ENCODE measurements at places on chromosomes 1 and 21.

DNA sequence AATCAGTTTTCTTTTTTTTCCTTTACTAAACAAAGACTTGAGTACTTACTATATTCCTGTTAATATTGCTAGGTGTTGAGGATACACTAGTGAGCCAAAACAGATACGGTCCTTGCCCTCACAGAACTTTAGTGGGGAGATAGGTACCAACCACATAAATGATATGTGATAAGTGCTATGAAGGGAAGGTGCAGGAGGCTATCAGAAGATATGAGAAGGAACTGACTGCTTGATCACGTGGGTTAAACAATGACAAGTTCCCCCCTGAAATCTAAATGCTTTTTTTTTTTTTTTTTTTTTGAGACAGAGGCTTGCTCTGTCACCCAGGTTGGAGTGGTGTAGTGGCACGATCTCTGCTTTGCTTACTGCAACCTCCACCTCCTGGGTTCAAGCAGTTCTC lies 25.0 kb downstream of the RBM15 start:
- DNase-seq = no peak
- H3K4me3 ChIP-seq = no peak overlapping the region
- no peaks in the 10 kb centered on the region for H3K36me3 ChIP-seq
- no peaks in the 10 kb centered on the region for H3K27me3 ChIP-seq

- no peaks in the 10 kb centered on the region for H3K27me3 ChIP-seq
- no peak for DNase-seq
- no peaks in the 10 kb centered on the region for H3K4me1 ChIP-seq
- H3K4me3 ChIP-seq = no peak overlapping the region
These were observed 60.2 kb downstream of the PCP4 start for GRCh38 chr21:39927304-39927886.

DNA sequence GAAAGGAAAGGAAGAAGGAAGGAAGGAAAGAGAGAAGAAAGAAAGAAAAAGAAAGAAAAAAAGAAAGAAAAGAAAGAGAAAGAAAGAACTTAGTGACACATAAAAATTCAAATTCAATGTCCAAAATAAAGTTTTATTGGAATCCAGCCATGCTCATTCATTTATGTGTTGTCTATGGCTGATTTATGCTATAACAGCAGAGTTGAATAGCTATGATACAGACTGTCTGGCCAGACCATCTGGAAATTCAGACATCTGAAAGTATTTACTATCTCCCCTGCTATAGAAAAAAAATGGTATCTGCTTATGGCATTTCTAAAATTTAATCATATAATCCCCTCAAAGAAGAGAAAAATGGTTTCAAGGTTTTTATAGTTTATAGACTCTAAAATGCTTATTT lies 79.4 kb upstream of the RRP15 start:
- no peak overlapping the region for H3K27ac ChIP-seq
- H3K27me3 ChIP-seq = no peaks in the 10 kb centered on the region
- no peaks in the 10 kb centered on the region for H3K36me3 ChIP-seq
- H3K4me1 ChIP-seq = no peaks in the 10 kb centered on the region

DNA sequence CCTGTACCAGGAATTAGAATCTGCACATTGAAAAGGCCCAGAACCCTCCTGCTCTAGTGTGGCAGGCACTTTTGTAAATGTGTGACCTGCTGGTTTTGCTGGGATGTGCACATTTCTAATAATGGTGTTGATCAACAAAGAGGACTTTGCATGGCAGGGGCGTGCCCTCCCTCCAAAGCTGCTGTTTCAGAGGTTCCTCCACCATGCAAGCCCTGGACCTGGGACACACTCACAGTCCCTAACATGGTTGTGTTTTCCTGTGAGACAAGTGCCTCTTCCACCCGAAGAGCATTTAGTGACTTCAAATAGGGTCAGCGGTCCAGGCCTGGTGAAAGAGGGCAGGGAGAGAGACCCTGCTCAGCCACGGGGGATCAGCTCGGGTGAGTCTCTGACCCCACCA lies 28.1 kb downstream of the TENT5C start:
- H3K36me3 ChIP-seq = no peaks in the 10 kb centered on the region
- no peaks in the 10 kb centered on the region for H3K4me1 ChIP-seq
- H3K27me3 ChIP-seq = no peaks in the 10 kb centered on the region
- H3K4me3 ChIP-seq = no peak overlapping the region
- no peak overlapping the region for H3K27ac ChIP-seq

- H3K27me3 ChIP-seq = no peaks in the 10 kb centered on the region
- no peak for DNase-seq
- H3K27ac ChIP-seq = no peak overlapping the region
- H3K36me3 ChIP-seq = no peaks in the 10 kb centered on the region
These were observed 20.3 kb upstream of the RBBP5 start for GRCh38 chr1:205142102-205142469.

DNA sequence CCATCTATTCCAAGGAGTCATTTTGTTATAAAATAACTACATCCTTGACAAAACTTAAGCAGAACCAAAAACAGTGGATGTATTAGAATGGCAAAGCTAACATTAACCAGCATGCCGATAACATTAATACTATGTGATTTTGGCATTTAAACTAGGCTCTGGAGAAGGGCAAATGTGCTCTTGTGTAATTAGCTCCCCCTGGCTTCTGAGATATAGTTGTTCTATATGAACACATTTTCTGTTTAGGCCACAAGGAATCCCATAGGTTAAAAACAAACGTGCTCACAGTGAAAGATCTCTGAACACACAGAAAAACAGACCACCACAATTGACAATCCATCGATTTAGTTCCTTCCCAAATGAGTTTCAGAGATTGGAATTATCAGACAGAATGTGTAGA lies 57.4 kb upstream of the TARS2 start:
- no peaks in the 10 kb centered on the region for H3K36me3 ChIP-seq
- no peaks in the 10 kb centered on the region for H3K4me1 ChIP-seq
- no peak overlapping the region for H3K27ac ChIP-seq
- H3K27me3 ChIP-seq = no peaks in the 10 kb centered on the region
- H3K4me3 ChIP-seq = no peak overlapping the region

- H3K27ac ChIP-seq = no peak overlapping the region
- no peak overlapping the region for H3K4me3 ChIP-seq
- H3K27me3 ChIP-seq = peaks cover 6% of the 10 kb centered on the region
- H3K36me3 ChIP-seq = no peaks in the 10 kb centered on the region
- H3K4me1 ChIP-seq = no peaks in the 10 kb centered on the region
These were observed 56.8 kb downstream of the GLIS1 start for GRCh38 chr1:53681977-53682685.

- no peaks in the 10 kb centered on the region for H3K27me3 ChIP-seq
- no peak for DNase-seq
- no peak overlapping the region for H3K27ac ChIP-seq
- no peaks in the 10 kb centered on the region for H3K4me1 ChIP-seq
- no peaks in the 10 kb centered on the region for H3K36me3 ChIP-seq
- H3K4me3 ChIP-seq = no peak overlapping the region
These were observed 12.2 kb downstream of the UBE2U start for GRCh38 chr1:64215576-64215975.

DNA sequence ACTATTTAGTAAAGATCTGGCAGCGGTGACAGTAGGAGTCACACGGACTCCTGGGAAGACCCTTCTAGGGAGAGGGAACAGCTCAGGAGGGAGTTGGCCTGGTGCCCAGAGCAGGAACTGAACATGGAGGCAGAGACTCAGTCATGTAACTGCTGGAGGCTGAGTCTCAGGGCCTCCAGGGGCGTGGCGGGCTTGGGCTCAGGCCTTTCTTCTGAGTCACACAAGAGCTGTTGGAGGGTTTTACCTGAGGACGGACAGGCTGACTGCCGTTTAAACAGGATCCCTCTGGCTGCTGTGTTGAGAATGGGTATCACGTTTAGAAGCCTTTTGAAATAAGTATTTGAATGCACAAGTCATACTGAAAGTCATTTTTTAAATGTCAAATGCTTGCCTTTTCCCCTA lies 7.2 kb upstream of the ETS2 start:
- H3K4me1 ChIP-seq = no peaks in the 10 kb centered on the region
- H3K36me3 ChIP-seq = no peaks in the 10 kb centered on the region
- no peak overlapping the region for H3K4me3 ChIP-seq

GRCh38 chr1:170560681-170561285 lies 28.8 kb downstream of the GORAB start:
- no peak overlapping the region for H3K27ac ChIP-seq
- peaks cover 13% of the 10 kb centered on the region for H3K4me1 ChIP-seq
- DNase-seq = no peak
- no peaks in the 10 kb centered on the region for H3K27me3 ChIP-seq
- no peaks in the 10 kb centered on the region for H3K36me3 ChIP-seq
- H3K4me3 ChIP-seq = no peak overlapping the region

DNA sequence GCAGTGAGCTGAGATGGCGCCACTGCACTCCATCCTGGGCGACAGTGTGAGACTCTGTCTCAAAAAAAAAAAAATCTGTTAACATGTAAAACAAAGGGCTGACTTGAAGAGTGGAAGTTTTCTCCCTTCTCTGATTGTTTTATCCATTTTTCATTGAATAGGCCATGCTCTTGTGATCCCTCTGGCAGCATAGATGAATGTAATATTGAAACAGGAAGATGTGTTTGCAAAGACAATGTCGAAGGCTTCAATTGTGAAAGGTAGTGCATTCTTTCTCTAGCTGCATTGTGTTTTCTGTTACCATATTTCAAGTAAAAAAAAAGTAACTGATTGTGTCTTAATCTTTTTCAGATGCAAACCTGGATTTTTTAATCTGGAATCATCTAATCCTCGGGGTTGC lies 69.6 kb upstream of the LAMC2 start:
- no peak overlapping the region for H3K4me3 ChIP-seq
- H3K27me3 ChIP-seq = no peaks in the 10 kb centered on the region
- no peaks in the 10 kb centered on the region for H3K4me1 ChIP-seq
- H3K36me3 ChIP-seq = no peaks in the 10 kb centered on the region

GRCh38 chr1:25543425-25544242 lies at the start of gene LDLRAP1:
LDLRAP1 (plus strand) TSS chr1:25543606; CDS start chr1:25543699, 93 bp downstream.
- H3K36me3 ChIP-seq = no peaks in the 10 kb centered on the region
- DNase-seq = peak; percentile 63
- no peaks in the 10 kb centered on the region for H3K27me3 ChIP-seq
- peak within 1 kb of the TSS; percentile 78 for H3K4me3 ChIP-seq
- H3K27ac ChIP-seq = peak within 1 kb of the TSS; percentile 93

DNA sequence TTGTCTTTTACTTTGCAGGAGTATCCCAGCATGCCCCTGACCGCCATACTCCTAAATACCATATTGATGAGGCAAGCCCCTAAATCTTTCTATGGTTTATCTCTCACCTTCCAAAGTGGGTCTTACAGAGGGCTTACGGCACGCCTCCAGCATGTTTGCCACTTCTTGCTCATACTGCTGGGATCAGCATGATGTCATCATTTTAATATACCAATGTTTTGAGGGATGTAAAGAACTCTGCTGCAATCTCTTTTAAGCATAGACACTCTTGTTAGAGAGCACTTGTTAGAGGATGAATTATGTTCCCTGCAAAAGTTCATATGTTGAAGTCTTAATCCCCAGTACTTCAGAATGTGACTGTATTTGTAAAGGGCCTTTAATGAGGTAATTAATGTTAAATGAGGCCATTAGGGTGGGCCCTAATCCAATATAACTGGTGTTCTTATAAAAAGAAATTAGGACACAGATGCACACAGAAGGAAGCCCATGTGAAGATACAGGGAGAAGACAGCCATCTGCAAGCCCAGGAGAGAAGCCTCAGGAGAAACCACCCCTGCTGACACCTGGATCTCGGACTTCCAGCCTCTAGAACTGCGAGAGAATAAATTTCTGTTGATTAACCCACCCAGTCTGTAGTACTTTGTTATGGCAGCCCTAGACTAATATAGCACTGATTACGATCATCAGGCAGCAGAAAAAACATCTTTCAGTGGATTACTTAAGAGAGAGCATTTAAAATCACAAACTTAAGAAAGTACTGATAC lies 16.4 kb upstream of the ABCB10 start:
- H3K4me3 ChIP-seq = no peak overlapping the region
- no peaks in the 10 kb centered on the region for H3K27me3 ChIP-seq
- no peaks in the 10 kb centered on the region for H3K4me1 ChIP-seq
- no peaks in the 10 kb centered on the region for H3K36me3 ChIP-seq
- H3K27ac ChIP-seq = no peak overlapping the region

GRCh38 chr1:74388855-74389254 lies 123.6 kb downstream of the LRRC53 start:
- no peaks in the 10 kb centered on the region for H3K27me3 ChIP-seq
- no peaks in the 10 kb centered on the region for H3K36me3 ChIP-seq
- no peak overlapping the region for H3K4me3 ChIP-seq

GRCh38 chr1:229298420-229298819 lies 27.5 kb downstream of the RAB4A start:
- H3K4me3 ChIP-seq = no peak overlapping the region
- no peak overlapping the region for H3K27ac ChIP-seq

DNA sequence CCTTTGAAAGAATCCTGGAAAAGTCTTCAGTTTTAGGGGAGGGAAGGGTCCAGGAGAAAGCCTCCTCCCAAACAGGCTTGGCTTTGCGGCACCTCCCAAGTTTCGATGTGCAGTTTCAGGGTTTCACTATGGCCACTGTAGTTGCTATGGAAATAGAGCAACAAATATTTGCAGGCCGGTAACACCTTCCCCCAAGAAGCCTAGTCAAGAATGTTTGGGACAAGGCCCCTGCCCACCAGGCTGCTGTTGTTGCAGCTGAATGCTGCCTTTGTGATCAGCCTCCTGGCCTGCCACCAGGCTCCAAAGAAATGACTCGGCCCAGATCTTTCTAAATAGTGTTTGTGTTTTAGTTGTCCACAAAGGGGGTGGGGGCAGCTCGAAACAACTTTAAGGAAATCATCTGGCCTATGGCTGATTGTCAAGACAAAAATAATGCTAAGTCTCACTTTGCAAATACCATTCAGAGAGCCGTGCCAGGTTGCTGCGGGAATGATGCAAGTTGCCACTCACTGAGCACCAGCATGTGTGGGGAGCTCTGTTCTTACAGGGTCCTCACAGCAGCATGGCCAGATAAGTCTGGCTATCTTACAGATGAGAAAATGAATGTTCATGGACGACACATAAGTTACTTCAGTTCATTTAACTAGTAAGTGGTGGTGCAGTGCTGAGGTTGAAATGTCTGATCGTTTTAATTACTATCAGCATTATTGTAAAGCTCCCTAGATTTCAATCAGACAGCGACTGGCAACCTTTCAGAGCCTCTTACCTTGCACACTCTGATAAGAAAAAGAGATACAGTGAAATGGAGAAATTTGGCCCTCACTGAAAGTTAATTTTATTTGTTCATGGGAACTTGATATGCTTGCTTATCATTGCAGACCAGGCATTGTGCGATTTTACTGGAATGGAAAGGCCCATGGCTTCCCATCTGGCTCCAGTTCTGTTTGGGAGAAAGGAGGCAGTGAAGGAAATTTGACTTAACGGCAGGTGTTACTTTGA lies 91.2 kb upstream of the JUN start:
- no peaks in the 10 kb centered on the region for H3K27me3 ChIP-seq
- no peaks in the 10 kb centered on the region for H3K36me3 ChIP-seq
- H3K27ac ChIP-seq = peak overlapping the region; percentile 72
